ENCODE measurements at places on chromosomes 11 and 22.

DNA sequence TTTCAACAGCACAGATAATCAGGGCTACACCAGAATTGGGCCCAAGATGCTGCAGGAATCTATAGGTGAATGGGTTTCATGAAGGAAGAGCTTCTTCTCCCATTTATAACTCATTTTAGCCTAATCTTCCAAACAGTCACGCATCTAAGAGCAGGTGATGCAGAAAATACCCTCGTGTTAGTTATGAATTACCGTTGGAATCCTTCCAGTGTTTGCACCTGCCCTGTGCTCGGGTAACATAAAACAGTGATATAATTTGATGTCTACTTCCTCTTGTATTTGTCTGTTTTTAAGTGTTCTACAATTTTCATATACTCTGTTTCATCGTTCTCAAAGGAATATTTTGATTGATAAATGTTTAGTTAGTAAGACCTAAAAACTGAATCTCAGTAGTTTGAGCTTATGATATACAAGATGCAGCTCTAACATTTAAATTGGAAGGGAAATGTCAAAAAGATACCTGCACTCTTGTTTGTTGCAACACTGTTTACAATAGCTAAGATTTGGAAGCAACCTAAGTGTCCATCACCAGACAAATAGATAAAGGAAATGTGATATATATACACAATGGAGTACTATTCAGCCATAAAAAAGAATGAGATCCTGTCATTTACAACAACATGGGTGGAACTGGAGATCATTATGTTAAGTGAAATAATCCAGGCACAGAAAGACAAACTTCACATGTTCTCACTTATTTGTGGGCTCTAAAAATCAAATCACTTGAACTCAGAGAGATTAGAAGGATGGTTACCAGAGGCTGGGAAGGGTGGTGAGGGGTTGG lies 42.1 kb downstream of the PPARA start:
- no peak for DNase-seq

- no peak for DNase-seq
Observed at GRCh38 chr22:48301421-48301820, 1526.3 kb downstream of the BRD1 start.

DNA sequence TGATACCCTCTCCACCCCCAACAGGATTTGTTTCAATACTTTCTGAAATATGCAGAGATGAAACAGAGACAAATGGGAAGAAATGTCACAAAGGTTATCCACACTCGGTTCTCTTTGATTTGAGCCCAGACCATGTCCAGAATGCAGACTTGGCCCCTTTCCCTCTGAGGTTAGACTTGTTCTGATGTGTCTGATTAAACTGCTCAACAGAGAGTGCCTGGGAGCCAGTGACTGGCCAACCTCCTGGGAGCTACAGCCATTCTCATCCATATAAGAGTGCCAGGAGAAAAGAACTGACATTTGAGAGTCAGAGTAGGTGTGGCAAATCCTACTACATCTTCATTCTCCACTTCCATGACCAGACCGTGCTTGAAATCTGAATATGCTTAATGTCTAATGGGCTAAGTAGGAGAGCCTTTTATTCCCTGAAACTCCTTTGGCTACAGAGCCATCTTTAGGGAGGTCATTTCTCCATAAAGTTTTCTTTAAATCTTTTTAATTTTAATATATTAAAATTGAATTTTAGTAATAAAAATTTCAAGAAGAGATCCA lies 201.4 kb downstream of the BLID start:
- no peak for DNase-seq

DNA sequence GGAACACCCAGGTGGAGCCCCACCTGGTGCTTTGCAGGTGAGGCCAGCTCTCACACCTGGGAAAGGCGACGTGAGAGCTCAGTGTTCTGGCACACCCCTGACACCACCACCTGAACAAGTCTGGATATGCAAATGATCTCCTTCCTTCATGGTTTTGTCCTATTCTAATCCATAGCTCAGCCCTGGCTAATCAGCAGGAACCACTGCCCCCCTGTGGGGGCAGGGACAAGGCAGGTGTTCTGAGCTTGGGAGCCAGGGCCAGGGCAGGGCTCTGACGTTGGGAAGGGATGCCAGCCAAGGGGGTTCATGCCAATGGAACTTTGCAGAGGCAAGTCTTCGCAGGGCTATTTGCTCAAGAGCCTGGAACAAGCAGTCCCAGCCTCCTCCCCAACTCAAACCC lies 144.2 kb downstream of the TRIM29 start:
- no peak for DNase-seq

GRCh38 chr11:125229916-125230315 lies 65.4 kb downstream of the PKNOX2 start:
- no peak for DNase-seq

DNA sequence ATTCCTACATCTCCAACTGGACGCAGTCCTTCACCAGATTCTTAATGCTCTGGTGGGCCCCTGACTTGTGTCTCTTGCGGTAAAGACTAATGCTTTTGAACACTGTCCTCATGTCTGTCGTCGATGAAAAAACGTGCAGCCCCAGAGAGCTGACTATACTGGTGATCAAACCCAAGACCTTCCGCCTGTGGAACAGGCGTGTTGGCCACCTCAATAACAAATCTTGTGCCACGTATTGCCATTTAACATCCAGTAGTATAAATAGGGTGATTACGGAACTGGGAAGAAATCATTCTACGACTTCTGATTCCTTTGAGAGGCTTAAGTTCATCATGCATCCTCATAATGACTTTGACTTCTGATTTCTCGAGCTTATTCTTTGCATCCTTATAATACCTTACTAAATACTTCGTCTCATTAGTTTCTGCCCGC lies 45.6 kb downstream of the OR4D9 start:
- no peak for DNase-seq

- DNase-seq, result no peak
Observed at GRCh38 chr22:44574057-44574639, 76.1 kb upstream of the RTL6 start.

- DNase-seq, result no peak
Observed at GRCh38 chr22:37970864-37971263, 13.5 kb downstream of the SOX10 start.

DNA sequence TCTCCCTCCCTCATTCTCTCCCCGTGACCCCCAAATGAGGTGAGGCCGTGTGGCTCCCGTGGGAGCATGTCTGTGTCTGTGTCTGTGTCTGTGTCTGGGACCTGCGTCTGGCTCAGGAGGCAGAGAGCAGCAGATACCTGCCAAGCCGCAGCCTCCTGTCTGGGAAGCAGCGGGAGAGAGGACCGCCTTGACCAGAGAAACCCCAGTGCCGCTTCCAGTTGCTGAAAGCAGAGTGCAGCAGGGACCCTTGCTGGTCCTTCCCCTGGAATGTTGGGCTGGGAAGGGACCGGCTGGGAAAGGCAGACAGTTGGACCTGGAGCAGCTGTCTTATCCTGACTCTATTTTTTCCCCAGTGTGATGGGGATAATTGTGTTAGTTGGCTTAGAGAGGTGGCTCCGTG lies 525 bp downstream of the CSDC2 start:
- DNase-seq, result no peak

- no peak for DNase-seq
Observed at GRCh38 chr11:77039491-77040400, 5.5 kb downstream of the B3GNT6 start.

DNA sequence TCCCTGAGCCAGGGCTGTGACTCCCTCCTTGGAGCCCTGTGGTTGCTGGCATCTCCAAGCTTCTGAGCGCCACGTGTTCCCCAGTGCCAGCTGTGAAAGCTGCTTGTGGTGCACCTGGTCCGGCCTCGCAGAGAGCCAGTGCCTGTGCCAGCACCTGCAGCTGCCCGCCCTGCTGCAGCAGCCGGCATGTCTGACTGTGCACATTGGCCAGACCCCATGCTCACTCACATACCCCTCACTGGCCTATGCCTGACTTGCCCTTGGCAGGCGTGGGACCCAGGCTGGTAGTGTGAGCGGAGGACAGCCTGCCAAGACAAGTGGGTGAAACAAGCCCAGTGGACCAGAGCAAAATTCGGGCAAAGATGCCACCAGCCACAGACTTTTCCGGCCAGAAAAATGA lies 9.8 kb downstream of the MRPL48 start:
- peak; percentile 37 for DNase-seq

DNA sequence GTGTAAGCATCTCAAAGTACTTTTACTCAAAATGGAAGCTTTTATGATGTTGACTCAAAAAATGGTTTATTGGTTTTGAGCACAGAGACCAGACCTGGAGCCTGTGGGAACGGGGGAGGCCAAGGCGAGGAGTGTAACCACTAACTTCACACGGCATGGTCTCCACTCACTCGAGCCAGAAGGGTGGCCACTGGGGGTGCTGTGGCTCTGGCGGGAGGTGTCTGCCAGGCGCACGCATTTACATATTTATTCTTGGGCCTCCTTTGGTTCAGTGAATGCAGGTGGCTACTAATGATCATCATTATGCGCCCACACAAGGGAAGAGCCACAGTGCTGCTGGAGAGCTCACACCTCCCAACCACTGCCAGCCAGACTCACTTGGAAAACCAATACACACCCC lies 64.6 kb downstream of the FLRT1 start:
- no peak for DNase-seq

DNA sequence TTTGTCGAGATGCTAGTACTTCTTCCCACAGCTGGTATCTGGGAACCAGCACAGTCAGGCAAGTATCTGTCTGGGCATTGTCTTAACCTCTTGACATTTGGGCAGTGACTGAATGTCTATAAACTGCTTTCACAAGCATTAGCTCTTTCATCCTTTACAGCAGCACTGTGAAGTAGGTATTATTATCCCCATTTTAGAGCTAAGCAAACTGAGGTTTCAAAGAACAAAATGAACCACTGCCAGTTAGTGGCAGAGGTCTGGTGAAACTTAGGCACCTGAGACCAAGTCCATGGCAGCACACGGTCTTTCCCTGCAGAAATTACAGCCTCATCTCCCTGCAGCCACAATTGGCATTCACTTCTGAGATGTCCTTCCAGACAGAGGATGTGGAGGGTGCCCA lies 111.0 kb upstream of the TBCEL start:
- DNase-seq, result no peak

Measured in occipital lobe (tissue), 3 donors.